ENCODE measurements at places on chromosomes 11 and 22.

- no peak for DNase-seq
Measured at GRCh38 chr22:27476729-27477128, 324.8 kb downstream of the MN1 start.

- no peak for DNase-seq
Measured at GRCh38 chr11:14861680-14862079, 30.4 kb downstream of the CYP2R1 start.

DNA sequence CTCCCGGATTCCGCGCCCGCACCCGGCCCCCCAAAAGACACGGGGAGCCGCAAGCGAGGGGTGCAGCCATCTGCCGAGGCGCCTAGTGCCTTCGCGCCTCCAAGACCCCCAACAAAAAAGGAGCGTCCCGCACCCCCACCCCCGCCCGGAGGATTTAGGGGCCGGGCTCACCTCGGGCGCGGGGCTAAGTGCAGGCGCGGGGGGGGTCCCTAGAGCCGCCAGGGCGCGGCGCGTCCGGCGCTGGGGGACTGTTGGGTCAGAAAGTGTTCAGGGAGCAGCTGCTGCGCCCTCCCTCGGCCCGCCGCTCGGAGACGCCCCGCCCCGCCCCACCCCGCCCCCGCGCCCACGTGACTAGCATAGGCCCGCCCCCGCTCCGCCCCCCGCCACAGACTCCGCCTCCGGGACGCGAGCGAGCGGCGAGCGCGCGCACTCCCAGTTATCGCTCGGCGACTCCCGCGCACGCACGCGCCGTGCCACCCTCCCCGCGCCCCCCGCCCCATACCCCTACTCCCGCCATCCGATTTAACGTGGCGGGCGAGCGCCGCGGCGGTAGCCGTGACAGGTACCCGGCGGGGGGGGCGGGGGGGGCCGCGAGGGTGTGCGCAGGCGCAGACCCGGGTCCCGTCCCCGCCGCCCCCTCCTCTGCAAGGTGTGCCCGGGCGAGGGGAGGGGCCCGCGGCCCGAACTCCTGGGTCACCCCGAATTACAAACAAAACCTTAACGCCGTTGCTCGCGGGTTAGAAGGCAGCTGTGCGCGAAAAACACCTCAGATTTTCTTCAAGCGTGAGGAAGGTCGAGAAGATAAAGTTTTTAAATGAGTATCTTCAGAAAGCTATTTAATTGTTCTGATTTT lies 56.2 kb downstream of the KCNJ4 start:
- DNase-seq = peak; percentile 89

- no peak for DNase-seq
Measured at GRCh38 chr11:122723576-122723975, 68.1 kb downstream of the UBASH3B start.

DNA sequence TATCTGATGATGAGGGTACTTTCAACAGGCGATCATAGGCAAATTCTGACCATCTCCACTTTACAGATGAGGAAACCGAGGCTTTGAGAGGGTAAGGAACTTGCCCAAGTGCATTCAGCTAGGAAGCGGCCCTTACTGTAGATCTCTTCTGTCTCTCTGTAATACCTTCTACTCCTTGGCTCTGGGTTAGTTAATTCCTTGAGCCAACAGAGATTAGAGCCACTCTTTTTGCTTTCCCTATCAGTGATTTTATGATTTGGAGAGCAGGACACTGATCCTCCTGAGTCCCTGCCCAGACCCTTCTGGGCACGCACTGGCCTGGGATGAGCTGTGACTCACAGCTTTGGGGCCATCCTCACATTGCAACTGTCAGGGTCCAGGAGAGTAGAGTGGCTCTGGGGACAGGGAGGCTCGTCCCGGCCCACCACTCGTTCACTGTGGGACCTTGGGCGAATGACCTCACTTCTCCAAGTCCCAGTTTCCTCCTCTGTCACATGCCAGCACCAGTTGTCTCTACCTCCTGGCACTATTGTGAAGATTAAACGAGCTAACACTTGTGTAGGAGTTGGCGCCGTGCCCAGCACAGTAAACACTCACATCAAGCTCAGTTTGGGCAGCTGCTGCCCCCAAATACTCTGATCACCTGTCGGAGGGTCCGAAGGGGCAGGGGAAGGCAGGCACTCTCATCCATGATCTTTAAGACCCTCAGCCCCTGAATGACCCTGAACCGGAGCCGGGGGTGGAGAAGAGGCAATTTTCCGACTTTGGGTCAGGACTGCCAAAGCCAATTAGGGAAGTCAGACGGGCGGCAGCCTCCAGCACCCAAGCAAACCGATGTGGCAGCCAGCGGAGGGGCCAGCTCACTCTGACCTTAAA lies 235.0 kb downstream of the MIAT start:
- no peak for DNase-seq

- no peak for DNase-seq
Measured at GRCh38 chr11:64848826-64849597, 4.6 kb upstream of the CDC42BPG start.

DNA sequence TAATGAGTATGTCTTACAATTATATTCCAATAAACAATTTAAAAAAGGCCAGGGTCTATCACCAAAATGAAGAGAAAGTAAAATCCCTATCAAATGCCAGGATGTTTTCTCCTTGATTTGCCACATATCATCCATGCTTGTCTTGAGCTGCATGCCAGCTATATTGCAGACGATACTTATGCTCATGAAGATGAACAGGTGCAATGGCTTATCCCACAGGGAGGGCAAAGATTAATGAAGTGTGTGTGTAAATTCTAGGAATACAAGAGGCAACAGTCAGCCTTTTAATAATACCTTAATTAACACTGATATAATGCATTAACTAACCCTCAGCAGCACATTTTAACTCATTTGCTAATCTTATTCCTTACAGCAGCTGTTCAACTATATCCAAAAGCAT lies 850.5 kb downstream of the KCNA4 start:
- DNase-seq = no peak

DNA sequence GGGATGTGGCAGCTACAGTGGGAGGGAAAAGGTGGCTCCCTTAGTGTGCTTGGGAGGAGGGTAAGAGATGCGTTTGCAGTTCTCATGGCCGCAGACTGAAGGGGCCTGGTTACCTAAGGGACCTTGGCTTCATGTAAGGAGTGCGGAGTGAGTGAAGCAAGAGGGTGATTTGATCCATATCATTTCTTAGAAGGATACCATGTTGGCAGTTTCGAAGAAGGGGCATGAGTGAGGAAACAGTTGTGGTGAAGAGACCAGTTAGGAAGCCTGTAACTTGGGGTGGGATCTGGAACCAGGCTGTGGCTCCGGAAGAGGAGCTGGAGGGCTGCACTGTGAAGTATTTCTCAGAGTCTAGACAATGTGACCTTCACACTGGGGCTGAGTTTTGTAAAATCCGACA lies 45.0 kb downstream of the ST3GAL4 start:
- DNase-seq = no peak

- DNase-seq = no peak
Measured at GRCh38 chr22:30612789-30613188, 5.8 kb downstream of the TCN2 start.
